ENCODE measurements at places on chromosomes 7 and 10.

GRCh38 chr7:95526128-95526738, 40.5 kb downstream of the ASB4 start:
- no peak for DNase-seq

DNA sequence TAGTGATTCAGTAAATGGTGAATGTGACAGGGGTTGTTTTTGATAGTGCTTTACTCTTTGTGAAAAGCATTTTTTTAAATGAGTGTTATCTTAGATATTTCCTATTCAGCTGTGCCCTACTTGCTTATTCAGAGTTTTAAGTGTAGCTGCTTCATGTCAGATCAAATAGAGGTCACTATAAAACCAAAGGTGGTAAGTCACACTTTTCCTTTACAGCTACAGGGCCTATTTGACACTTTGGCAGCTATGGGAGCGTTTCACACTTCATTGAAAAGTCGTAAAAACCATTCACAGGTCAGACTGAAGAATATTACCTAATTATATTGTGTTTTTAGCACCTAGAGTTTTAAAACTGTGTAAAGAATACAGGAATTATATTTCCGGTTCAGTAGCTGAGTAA, 67.3 kb downstream of the ANKIB1 start:
- no peak for DNase-seq

DNA sequence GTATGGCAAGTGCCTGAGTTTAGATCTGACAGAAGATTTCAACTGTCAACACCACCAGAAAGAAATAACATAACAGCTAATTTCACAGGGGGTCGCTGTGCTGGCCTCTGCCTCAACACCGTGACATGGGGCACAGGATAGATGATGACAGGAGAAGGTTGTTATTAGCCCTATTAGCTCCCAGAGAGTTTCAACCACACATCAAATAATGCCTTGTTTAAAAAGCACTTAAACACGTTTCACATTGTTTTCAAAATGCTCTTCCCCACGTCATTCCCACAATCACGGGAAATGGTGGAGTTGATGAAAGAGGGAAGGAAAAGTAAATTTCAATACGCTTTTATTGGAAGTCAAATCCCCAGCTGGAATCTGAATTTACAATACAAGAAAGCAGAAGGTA, 184.7 kb downstream of the MAGI2 start:
- DNase-seq: no peak

- DNase-seq: no peak
Observed at GRCh38 chr10:96696845-96697425, 23.4 kb downstream of the PIK3AP1 start.

DNA sequence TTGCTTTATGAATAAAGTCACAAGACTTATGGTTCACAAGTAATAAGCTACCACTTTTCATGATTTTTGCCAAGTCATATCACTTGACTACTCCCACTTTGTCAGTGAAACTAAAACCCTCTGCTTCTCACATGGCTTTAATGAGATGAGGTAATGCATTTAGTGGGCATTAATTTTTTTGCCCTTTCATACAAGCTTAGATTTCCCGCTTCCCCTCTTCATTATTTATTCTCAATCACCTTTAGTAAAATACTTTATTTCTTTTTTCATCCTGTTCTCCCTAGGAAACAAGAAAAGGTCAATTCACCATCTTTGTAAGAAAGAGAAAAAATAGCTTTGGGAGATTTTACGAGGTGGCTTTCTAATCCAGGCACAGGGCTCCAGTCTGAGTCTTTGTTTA, 109.6 kb upstream of the STARD3NL start:
- DNase-seq: no peak

DNA sequence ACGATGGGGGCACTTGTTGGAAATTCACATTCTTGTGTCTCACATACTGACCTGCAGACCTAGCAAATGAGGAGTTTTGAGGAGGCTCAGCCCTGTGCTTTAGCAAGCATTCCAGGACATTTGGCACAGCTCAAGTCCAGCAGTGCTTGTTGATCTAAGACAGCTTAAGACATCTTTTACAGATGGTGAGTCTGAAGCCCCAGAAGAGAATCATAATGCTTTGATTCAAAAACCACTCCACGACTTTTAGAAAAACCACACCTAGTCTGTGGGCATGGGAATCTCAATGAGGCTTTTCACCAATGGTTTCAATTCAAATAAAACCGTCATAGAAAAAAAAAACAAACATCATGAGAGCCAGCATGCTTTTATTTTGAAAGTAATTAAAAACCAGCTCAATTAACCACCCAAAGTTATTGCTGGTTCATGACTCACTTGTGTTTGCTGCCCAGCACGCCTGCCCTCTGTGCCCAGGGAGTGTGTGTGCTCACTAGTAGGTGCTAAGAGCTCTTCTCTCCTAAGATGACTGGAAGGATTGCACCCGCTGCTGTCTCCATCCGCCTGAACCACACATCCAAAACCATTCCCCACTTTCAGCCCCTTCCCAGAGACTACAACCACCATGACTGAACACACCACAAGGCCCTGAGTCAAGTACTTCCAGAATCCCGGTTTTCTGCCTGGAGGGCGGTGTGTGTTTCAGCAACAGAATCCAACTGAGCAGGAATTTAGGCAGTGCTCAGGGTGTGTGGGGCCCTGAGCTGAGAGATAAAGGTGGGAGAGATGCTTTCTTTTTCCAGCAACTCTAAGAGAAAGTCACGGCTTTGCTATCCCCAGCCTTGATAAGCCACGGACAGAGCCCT, 130.2 kb upstream of the ADAM12 start:
- no peak for DNase-seq

DNA sequence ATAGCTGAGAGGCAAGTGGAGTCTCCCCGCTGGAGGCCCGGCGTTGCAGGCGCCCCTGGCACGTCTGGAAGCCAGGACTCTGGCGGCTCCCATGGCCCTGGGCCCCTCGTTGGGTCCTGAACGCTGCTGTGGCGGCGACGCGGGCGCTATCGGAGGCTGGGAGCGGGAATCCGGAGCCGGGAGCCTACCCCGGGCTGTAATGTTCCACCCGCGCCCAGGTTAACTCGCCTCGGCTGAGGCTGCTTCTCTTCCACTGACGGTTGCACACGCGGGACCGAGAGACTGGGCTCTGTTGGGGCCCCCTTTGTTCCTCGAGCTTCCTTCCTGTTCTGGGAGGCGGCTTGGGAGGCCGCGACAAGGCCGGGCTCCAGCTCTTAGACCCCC, 1.3 kb upstream of the HOXA5 start:
- DNase-seq: no peak

- DNase-seq: no peak
Observed at GRCh38 chr7:5381071-5381772, 42.4 kb downstream of the TNRC18 start.

DNA sequence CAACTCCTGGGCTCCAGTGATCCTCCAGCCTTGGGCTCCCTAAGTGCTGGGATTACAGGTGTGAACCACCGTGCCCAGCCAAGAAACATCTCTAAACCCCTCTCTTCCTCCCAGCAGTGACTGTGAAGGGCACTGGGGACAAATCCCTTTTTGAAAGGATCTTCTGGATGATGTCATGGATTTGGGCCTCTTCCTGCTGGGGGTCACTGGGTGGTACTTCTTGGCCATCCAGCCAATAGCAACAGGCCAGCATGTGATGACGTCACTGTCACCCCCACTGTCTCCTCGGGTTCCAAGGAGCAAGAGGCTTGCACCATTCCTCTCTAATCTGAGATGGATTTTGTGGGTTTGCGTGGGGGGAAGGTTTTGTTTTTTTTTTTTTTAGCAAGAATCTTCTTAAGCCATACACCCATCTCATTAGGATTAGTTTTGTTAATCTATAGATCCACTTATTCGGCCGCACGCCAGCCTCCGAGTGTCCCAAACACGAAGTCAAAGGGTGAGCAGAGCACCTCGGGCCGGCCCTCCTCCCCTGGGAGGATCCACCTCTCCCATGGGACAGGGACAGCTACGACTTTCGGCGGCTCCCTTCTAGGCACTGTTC, 29.4 kb upstream of the TNRC18 start:
- no peak for DNase-seq

GRCh38 chr10:96136810-96137209, 6.7 kb downstream of the ZNF518A start:
- DNase-seq: no peak

DNA sequence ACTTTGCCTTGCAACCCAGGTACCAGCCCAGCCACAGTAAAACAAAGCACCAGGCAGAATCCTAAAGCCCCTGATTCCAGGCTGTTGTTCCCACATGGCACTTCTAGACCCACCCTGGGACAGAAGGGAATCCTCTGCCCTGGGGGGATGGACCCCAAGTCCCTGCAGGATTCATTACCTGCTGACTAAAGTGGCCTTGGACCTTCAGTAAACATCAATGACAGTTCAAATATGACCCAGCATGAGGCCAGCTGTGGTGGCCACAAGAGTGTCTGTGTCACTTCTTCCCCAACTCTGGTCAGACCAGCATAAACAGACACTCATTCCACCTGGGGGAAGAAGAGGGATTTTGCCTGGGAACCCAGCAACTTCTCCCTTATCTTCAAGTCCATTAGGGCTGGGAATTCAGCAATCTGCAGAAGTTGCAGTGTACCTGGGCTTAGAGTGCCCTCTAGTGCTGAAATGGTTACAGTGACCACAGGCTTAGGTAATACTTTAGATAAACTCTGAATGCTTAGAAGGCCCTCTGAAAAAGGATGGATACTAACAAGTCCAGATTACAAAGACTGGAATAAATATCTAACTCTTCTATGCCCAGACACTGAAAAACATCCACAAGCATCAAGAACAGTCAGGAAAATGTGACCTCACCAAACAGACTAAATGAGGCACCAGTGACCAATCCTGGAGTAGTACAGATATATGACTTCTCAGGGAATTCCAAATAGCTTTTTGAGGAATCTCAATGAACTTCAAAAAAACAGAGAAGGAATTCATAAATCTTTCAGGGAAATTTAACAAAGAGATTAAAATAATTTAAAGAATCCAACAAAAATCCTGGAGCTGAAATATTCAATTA, 108.5 kb upstream of the TMEM168 start:
- DNase-seq: peak; percentile 44

GRCh38 chr10:17548770-17549169, 68.4 kb downstream of the HACD1 start:
- no peak for DNase-seq

GRCh38 chr7:44387389-44387788, 62.0 kb upstream of the CAMK2B start:
- DNase-seq: no peak

DNA sequence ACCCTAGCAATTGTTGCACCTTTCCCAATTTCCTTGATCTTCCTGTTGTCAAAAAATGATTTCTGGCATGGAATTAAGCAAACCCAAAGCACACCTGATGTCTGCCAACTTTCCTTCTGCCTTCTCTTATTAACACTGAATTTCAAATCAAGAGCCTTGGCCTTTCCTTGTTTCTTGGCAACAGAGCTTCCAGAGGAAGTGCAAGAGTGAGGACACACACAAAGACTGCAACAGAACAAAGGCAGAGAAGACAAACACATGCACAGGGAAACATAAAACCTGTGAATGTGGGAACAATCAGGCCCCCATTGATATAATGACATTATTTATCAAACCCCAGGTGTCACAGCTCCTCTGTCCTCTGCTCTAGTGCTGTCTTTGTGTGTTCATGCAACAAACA, 73.0 kb upstream of the IL6 start:
- DNase-seq: no peak

- no peak for DNase-seq
Observed at GRCh38 chr7:16989811-16990413, 108.1 kb upstream of the AGR3 start.

GRCh38 chr10:12873172-12873571, 128.3 kb downstream of the CCDC3 start:
- DNase-seq: no peak

- DNase-seq: no peak
Observed at GRCh38 chr7:45191396-45191795, 33.8 kb downstream of the RAMP3 start.

- DNase-seq: no peak
Observed at GRCh38 chr10:28822719-28823464, 145.6 kb downstream of the BAMBI start.

GRCh38 chr10:91901784-91902677, 7.3 kb downstream of the FGFBP3 start:
- DNase-seq: no peak

- peak; percentile 33 for DNase-seq
Observed at GRCh38 chr7:77484785-77485184, 52.3 kb upstream of the PTPN12 start.

GRCh38 chr10:119020627-119020946, 8.9 kb upstream of the NANOS1 start:
- DNase-seq: no peak

GRCh38 chr7:79009647-79010046, 443.8 kb downstream of the MAGI2 start:
- DNase-seq: no peak

DNA sequence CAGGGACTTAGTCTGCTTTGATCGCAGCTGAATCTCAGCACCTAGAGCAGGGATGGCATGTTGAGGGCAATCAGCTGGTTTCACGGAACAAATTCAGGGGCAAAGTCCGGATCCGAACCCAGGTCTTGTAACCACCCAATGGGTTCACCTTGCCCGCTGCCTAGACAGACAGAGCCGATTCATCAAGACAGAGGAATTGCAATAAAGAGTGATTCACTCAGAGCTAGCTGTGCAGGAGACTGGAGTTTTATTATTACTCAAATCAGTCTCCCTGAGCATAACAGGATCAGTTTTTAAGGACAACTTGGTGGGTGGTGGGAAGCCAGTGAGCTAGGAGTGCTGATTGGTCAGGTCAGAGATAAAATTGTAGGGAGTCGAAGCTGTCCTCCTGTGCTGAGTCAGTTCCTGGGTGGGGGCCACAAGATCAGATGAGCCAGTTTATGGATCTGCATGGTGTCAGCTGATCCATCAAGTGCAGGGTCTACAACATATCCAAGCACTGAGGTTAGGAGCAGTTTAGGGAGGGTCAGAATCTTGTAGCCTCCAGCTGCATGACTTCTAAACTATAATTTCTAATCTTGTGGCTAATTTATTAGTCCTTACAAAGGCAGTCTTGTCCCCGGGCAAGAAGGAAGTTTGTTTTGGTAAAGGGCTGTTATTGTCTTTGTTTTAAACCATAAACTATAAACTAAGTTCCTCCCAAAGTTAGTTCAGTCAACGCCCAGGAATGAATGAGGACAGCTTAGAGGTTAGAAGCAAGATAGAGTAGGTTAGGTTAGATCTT, 43.5 kb upstream of the CHST3 start:
- DNase-seq: no peak

DNA sequence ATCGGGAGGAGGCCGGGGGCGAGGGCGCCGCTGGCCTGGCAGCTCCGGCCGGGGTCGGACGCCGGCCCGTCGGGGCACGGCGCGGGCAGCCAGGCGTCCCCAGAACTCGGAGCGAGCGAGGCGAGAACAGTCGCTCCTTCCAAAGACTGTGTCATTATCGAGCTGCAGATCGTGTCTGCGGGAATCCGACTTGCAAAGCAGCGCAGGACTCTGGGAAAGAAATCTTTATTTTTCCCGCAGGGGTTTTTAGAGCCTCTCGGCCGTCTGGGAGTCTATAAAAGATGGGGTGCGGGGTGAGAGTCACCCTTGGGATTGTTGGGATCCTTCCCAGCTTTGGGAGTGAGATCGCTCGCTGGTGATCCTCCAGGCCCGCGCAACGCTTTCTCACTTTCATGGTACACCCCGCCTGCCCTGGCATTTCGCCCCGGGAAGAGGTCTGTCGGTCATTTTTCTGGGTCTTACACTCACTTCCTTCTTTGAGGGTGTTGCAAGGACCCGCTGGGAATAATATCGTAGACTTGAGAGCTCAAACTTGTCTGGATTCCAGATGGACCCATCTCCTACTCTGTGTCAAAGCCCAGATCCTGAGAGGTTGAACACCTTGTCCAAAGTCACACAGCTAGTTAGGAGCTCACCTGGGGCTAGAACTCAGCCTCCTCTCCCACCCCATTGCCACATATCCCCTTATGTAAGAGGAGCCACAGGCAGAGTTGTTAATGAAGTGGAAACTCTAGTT, 1.0 kb downstream of the UBTD1 start:
- DNase-seq: no peak
